SJSA1 (cell line): ENCODE measurements at places on chromosomes 7 and 10. TPM values are rescaled to one million over a fixed set of nuclear protein-coding genes. Genes with fewer than 3 reads are reported as not detected.

Gene DBNL
- 171 and 183 TPM in 2 replicates for total RNA-seq

Gene SUN3
- 17.0 and 24.4 TPM in 2 replicates for total RNA-seq

Gene NRAP
- not detected in 2 replicates for total RNA-seq

Gene ARMH3
- 2.7 and 8.2 TPM in 2 replicates for total RNA-seq

Gene TRIM73
- total RNA-seq: 0.39 and 0.75 TPM in 2 replicates

Gene BHLHA15
- total RNA-seq: not detected in 2 replicates

Gene CABCOCO1
- 2.2 TPM in 1 of 2 replicates, not detected in the other for total RNA-seq

Gene OPN4
- total RNA-seq: not detected in 2 replicates

Gene HMX2
- 0.38 and 0.61 TPM in 2 replicates for total RNA-seq

Gene PTPN20
- total RNA-seq: not detected in 2 replicates

Gene WDR86
- total RNA-seq: 0.39 and 0.72 TPM in 2 replicates

GRCh38 chr7:33411020-33411419 lies 281.7 kb downstream of the BBS9 start:
- no peak for DNase-seq

- DNase-seq: no peak
Measured at GRCh38 chr7:37391791-37392672, 56.6 kb downstream of the ELMO1 start.

DNA sequence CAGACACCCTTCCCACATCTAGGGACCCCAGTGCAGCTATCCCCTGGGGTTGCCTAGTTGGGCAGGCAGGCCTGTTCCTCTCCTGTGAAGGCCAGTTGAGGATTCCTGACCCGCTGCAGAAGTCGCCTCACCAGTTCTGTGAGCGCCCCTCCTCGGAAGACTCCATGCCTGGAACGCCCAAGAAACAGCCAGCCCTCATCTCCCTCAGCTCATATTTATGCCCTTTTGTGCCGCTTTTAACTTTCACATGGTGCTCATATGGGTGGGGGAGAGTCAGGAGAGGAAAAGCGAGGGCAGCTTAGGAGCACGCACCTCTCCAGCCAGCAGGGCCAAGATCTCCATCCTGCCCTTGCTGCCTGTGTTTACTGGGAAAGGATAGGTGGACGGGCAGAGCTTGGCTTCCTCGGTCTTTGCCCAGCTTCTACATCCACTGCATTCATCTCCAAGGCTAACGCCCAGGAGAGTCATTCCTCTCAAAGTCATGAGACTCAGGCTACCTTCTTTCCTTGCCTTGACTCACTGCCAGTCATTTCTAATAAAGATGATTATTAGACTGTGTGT lies 286.6 kb downstream of the USP6NL start:
- DNase-seq: no peak

DNA sequence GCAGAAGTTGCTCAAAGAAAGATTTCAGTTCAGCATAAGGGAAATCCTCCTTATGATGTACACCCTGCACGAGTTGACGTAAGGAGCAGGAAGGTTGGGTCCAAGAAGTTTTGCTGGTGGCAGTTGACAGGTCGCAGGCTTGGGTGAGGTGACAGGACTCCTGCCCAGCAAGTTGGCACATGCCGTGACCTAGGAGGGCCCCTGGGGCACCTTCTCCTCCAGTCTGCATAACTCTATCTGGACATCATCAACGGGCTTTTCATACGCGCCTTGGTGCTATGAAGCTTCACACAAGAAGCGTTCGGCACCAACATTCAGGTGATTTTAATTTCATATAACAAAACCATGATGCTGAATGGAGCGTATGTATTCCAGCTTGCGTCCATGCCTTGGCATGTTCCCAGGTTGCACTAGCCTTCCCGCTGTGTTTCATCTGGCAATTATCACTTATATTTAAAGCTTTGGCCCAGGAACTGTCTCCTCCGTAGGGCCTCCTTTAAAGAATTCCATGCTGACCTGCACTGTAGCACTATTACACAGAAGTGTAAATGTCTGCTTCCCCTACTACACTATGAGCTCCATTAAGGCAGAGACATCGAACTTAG lies 651.6 kb upstream of the FOXK1 start:
- DNase-seq: no peak

GRCh38 chr10:133275684-133276092 lies 980 bp downstream of the ADAM8 start:
- DNase-seq: no peak

DNA sequence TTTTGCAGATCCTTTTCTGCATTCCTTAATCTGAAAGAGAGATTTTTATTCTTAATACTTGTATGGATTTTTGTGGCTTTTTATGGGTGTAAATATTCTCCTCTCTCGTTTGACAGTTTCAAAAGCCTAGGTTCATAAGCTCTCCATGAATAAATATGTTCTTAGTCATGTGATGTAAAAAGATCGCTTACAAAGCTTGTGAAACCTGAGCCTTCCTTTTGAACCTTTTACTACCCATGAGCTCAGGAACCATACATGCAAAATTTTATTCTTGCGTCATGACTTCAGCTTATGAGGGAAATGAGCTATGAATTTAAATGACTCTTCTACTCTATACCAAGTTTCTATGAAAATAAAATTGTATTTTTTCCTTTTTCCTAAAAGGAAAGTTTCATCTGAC lies 98.7 kb downstream of the POLL start:
- no peak for DNase-seq

DNA sequence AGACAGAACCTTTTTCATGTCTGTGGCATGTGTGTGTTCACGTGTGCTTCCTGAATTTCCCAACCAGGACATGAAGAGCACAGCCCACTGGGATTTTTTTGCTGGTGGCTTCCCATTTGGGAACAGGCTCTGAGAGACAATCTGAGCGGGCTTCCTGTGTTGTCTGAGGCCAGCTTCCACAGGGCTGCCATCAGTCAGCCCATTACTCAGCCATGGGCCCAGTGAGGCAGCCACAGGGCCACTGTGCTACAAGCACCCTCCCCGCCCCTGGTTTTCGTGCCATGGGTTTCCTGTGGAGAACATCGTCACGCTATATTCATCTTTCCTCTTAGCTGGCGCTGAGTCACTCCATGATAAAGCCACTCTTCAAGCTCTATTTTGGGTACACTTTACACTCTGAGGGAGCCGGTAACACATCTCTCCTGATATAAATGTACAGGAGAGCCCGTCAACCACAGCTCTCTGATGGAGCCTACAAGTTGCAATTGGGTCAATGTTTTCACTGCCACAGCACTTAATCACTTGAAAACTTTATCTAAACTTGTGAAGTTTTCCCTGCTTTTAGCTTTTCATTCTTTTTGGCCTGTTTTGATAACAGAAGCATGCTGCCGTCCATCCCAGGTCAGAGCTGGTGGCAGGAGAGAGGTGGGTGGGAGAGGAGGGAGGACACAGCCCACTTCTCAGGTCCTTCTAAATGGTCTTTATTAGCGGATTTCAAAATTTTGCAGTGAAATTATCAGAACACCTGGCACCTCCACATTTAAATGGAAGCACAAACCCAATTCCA lies 96.9 kb downstream of the HIPK2 start:
- peak; percentile 97 for DNase-seq

- DNase-seq: no peak
Measured at GRCh38 chr7:48384180-48384752, 213.0 kb downstream of the ABCA13 start.

- DNase-seq: no peak
Measured at GRCh38 chr10:97030894-97031293, 154.9 kb downstream of the SLIT1 start.

DNA sequence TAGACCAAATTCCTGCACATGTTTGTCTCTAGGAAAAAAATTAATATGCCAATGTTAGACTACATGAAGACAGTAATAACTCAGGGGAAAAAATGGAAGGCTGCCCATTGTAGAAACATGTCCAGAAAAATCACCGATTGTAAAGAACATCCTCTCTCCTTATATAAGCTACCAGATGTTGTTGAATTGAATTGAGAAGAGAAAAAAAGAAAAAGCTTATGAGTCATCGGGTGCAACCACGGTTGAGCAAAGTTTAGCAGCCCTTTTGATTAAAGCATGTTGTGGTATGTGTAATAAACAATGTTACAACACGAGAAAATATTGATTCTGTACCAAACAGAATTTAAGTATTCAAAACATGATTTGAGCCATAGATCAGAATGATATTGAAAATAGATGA lies 102.3 kb upstream of the ARHGAP21 start:
- no peak for DNase-seq

GRCh38 chr10:4767033-4767814 lies 58.8 kb upstream of the AKR1E2 start:
- peak; percentile 45 for DNase-seq

- peak; percentile 80 for DNase-seq
Measured at GRCh38 chr10:80501913-80502521, 35.7 kb upstream of the SH2D4B start.

- DNase-seq: no peak
Measured at GRCh38 chr10:109619914-109620313, 303.4 kb downstream of the XPNPEP1 start.

GRCh38 chr10:89373916-89374711 lies 3.7 kb upstream of the IFIT1B start:
- peak; percentile 65 for DNase-seq

- no peak for DNase-seq
Measured at GRCh38 chr7:28068811-28069216, 111.8 kb downstream of the JAZF1 start.

DNA sequence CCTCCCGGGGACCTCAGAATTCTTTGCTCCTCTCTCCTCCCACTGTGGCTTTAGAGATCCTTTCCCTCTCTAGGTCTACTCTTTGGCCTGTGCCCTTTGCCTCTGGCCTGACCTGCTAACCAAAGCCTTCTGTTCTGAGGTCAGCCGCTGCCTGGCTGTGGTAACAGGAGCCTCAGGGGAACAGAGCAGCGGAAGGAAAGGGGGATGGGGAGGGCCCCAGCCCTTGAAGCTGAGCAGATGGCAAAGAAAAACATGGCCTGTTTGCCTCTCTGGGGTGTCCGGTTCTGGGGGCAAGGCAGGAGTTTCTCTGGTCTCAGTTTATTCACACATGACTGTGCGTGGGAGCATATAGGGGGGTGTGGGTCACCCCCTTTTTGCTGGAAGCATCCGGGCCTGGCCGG lies 28.2 kb downstream of the COL26A1 start:
- DNase-seq: no peak

GRCh38 chr10:11846542-11846941 lies 23.4 kb downstream of the PROSER2 start:
- no peak for DNase-seq

GRCh38 chr7:102190776-102191350 lies 95.8 kb upstream of the SH2B2 start:
- DNase-seq: no peak
